Right renal cortex interstitium (tissue), 3 donors: ENCODE measurements at places on chromosomes 6 and 20.

GRCh38 chr6:24054388-24054787 is 71.6 kb upstream of the NRSN1 start:
- DNase-seq, result no peak

GRCh38 chr20:2358006-2358405 is 22.7 kb upstream of the TGM6 start:
- DNase-seq, result no peak

- no peak for DNase-seq
Measured at GRCh38 chr6:166834049-166834448, 122.3 kb downstream of the RNASET2 start.

GRCh38 chr6:150091476-150091875 is 22.6 kb upstream of the ULBP3 start:
- no peak for DNase-seq

GRCh38 chr6:67045076-67045475 is 1338.0 kb upstream of the EYS start:
- no peak for DNase-seq

DNA sequence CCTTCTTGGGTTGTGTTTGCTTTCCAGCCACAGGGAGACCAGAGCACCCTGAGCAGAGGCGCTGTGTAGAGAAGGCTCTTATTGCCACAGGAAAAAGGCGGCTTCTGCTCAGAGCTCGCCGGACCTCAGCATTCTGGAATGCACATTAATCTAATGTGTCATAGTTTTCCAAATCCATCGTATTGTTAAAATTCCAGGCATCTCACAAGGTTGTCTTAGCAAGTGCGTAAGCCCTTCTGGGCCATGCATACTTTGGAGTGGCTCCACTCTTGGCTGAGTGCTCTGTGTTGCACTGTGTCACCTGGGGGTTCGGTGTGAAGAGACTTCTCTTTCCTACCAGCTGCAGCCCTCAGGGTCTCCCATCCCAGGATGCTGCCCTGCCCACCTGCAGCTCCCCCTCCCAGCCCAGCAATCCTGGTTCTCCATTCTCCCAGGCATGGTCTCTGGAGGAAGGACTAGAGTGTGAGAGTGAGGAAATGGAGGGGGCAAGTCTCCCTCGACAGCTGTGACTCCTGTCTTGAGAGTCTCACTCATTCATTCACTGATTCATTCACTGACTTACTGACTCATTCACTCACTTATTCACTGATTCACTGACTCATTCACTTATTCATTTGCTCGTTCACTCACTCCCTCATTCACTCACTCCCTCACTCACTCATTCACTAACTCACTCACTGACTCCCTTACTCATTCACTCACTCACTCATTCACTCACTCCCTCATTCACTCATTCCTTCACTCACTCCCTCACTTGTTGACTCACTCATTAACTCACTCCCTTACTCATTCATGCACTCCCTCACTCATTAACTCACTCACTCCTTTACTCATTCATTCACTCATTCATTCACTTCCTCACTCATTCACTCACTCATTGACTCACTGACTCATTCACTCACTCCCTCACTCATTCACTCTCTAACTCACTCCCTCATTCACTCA is 83.7 kb upstream of the MPC1 start:
- no peak for DNase-seq

- no peak for DNase-seq
Measured at GRCh38 chr6:13273931-13274706, 54.2 kb downstream of the TBC1D7 start.
